Osteoblast (primary cell): ENCODE measurements at places on chromosomes 16 and 17. TPM values are rescaled to one million over a fixed set of nuclear protein-coding genes. Genes with fewer than 3 reads are reported as not detected.

RNU2-1 gene
- not detected in 2 replicates for total RNA-seq

CD7 gene
- total RNA-seq = not detected in 2 replicates

ACBD4 gene
- 4.7 and 6.2 TPM in 2 replicates for total RNA-seq

ADAMTS18 gene
- not detected in 2 replicates for total RNA-seq

DNA sequence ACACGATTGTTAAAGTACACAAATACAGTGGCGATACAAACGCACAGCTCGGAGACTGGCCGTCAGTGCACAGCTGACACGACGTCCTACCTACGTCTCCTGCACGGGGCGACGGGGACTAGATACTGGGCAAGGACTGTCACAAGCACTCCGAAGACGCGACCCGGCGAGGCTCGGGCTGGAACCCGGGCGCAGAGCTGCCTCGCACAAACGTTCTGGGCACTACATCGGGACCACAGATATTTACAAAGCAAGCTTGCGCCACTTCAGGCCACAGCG, 13.8 kb downstream of the SLC16A3 start:
- H3K4me1 ChIP-seq = peaks cover 52% of the 10 kb centered on the region
- DNase-seq = no peak
- peak overlapping the region; percentile 24 for H3K27ac ChIP-seq

- H3K36me3 ChIP-seq = no peaks in the 10 kb centered on the region
- H3K4me3 ChIP-seq = no peak overlapping the region
- H3K27ac ChIP-seq = no peak overlapping the region
- no peak for DNase-seq
Measured at GRCh38 chr16:77599793-77600415, 122.4 kb upstream of the NUDT7 start.

DNA sequence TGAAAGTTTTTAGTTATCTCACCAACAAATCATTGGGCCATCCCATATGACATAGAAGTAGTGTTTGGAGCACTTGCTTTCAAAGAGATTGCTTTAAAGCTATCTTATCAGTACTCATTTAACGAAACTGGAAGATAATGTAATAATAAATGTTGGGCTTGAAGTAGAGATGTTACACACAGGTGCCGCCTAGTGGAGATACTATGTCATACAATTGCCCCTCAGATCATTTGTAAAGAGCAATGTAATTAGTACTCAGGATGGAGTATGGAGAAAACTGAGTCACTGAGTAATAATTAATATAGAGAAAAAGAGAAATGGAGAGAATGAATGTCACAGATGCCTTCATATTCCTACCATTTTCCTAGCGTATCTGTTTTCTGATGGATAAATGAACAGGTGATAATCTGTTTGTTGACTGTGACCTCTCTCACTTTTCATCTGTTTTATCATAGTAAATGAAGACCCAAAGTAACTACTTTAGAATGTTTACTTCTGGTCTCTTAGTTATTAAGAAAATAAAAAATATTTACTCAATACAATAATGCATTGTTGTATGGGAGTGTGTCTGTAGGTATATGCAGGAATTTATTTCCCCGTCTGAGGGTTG, 80.4 kb downstream of the EFCAB5 start:
- no peak overlapping the region for H3K4me3 ChIP-seq
- no peaks in the 10 kb centered on the region for H3K36me3 ChIP-seq
- peaks cover 11% of the 10 kb centered on the region for H3K27me3 ChIP-seq
- H3K27ac ChIP-seq = no peak overlapping the region

DNA sequence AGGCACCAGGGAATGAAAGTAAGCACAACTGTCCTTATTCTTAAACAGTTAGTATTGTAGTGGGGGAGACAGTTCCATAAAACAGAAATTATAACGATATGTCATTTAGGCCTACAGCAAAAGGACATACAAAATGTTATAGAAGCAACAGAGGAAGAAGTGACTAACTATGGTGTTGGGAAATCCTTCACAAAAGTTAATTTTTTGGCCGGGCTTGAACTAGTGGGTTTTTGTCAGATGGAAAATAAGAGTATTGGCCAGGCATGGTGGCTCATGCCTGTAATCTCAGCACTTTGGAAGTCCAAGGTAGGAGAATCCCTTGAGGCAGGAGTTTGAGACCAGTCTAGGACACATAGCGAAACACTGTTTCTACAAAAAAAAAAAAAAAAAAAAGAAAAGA, 127.8 kb downstream of the SSH2 start:
- no peaks in the 10 kb centered on the region for H3K36me3 ChIP-seq
- DNase-seq = no peak
- H3K27me3 ChIP-seq = no peaks in the 10 kb centered on the region
- no peak overlapping the region for H3K27ac ChIP-seq

GRCh38 chr17:83119987-83120864, 40.8 kb downstream of the METRNL start:
- H3K27ac ChIP-seq = no peak overlapping the region
- H3K36me3 ChIP-seq = no peaks in the 10 kb centered on the region
- H3K4me1 ChIP-seq = peaks cover 2% of the 10 kb centered on the region
- DNase-seq = peak; percentile 89
- peaks cover 16% of the 10 kb centered on the region for H3K27me3 ChIP-seq

- H3K36me3 ChIP-seq = no peaks in the 10 kb centered on the region
- no peak overlapping the region for H3K27ac ChIP-seq
- no peak overlapping the region for H3K4me3 ChIP-seq
- H3K27me3 ChIP-seq = no peaks in the 10 kb centered on the region
Measured at GRCh38 chr16:10013364-10013763, 168.9 kb downstream of the GRIN2A start.
